GM12891 (cell line): ENCODE measurements at places on chromosomes 11 and 22.
A peak's percentile ranks its signal among the peaks of the same experiment; 100 is the strongest.

DNA sequence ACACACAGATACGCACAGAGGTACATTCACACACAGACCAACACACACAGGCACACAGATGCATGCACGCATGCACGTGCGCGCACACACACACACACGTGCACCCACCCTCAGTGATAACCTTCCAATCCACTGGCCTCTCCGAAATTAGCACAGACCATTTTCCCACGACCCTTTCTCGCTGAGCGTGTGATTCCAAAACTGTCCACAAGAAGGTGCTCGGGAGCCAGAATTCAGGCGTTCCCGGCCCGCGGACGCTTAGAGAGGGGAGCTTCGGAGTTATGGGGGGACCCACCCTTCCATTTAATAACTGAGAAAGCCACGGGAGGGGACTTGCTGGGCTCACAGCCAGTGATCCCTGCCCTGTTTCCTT lies 33.8 kb upstream of the SLC35C1 start:
- peak; percentile 49 for DNase-seq

DNA sequence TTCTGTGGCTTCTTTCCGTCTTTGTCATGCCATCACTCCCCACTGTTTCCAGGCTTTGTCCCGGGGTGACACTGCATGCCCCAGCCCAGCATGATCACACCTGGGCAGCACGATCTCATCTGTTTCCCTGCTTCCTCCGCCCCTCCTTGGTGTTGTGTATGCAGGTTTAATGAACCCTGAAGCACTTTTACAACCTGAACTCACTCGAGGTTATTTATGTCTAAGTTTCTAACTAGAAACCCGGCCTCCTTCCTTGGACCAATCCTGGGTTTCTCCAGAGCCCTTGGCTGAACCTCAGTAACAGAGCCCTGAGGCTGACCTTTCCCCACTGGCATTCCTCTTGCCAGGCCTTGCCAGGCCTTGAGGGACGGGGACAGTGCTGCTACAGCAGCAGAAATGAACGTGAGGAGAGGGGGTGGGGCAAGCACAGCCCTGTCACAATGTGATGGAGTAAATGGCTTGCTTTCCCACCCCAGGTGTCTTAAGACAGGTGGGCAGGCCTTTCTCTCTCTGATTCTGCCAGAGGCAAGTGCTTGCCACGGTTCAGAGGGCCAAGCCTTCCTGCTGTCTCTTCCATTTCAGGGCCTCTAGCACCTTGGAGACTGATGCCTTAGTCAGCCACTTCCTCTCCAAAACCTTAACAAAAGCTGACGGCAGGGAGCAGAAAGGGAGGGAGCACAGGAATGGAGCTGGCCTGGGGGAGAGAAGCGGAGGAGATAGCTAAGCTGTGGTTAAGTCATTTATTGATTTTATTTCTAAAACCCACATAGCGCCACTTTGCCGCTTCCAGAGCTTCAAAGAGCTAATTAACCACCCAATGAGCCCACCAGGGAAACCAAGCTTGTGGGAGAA lies 3.1 kb upstream of the PYGM start:
- DNase-seq: peak; percentile 13

- no peak for DNase-seq
These were observed 42.6 kb downstream of the ZNF215 start for GRCh38 chr11:6968816-6969215.

DNA sequence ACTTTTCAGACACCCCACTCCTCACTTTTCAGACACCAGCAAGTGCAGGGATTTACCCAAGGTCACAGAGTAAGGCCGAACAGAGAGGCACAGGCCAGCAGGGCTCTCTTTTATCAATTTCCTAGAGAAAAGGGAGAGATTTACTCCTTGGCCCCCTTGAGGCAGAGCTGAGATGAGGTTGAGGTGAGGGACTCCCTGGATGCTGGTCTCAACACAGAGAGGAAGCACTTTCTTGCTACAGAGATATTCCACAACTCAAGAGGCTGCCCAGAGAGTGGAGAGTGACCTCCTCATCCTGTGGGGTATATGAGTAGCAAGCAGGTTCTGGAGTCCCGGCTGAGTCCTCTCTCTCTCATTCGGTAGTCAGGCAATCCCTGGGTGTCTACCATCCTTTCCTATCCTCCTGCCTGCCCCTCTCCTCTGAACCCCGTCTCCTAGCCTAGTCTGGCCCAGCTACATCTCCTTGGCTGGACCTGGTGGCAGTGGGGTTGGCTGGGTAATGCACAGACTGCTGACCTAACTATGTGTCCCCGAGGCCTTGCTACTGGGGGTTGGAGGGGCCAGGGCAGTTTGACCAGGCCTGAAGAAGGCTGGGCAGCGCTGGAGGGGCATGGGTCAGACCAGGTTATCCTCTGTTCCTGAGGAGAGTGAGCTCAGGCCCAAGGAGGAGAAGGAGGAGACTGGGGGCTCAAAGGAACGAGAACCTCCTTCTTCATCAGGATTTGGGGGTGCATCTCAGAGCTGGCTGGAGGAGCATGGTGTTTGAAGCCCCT lies 1.8 kb upstream of the ARHGEF17 start:
- DNase-seq: no peak

GRCh38 chr11:77175869-77176539 lies 48.0 kb downstream of the MYO7A start:
- no peak for DNase-seq

DNA sequence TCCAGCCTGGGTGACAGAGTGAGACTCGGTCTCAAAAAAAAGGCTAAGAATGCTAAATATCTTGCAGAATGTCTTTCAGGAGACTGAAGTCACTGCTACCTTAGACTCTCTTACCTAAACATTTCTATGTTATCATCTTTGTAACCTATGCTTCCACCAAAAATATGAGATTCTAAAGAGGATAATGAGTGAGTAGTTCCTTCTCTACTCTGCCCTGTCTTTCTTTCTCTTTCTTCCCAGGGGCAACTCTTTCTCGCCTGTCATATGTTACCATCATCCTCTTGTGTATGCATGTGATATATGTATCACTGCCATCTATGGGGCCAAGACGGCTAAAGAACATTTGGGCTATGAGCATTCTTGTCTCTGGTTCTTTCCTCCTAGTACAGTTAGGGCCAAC lies 9.0 kb upstream of the RASSF10 start:
- DNase-seq: no peak

DNA sequence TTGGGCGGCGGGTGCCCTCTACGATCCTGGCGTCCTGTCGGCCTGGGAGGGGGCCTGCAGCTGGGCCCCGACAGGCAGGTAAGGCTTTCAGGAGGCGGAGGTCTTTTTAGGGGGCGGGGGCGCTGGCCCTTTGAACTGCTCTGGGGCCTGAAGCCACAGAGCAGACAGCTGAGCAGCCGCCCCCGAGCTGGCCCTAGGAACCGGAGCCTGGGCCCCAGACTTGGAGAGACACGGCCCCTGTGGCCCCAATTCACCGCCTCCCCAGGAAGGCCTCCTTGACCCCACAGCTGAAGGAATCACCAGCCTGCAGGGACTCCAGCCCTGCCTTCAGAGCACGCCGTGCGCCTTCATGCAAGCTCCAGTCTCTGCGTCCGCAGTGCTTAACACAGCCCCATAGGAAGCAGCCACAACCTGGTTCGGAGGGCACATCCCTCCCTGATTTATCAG lies 618 bp upstream of the CERK start:
- no peak for DNase-seq

GRCh38 chr11:102382384-102382783 lies 35.4 kb downstream of the BIRC2 start:
- DNase-seq: no peak

- DNase-seq: peak; percentile 50
These were observed 52.7 kb downstream of the FLRT1 start for GRCh38 chr11:64088162-64089026.

- no peak for DNase-seq
These were observed 38.7 kb upstream of the E2F8 start for GRCh38 chr11:19279451-19279850.

GRCh38 chr11:95661162-95661561 lies 128.4 kb downstream of the FAM76B start:
- no peak for DNase-seq

GRCh38 chr11:2101171-2101675 lies 38.0 kb downstream of the IGF2 start:
- no peak for DNase-seq

DNA sequence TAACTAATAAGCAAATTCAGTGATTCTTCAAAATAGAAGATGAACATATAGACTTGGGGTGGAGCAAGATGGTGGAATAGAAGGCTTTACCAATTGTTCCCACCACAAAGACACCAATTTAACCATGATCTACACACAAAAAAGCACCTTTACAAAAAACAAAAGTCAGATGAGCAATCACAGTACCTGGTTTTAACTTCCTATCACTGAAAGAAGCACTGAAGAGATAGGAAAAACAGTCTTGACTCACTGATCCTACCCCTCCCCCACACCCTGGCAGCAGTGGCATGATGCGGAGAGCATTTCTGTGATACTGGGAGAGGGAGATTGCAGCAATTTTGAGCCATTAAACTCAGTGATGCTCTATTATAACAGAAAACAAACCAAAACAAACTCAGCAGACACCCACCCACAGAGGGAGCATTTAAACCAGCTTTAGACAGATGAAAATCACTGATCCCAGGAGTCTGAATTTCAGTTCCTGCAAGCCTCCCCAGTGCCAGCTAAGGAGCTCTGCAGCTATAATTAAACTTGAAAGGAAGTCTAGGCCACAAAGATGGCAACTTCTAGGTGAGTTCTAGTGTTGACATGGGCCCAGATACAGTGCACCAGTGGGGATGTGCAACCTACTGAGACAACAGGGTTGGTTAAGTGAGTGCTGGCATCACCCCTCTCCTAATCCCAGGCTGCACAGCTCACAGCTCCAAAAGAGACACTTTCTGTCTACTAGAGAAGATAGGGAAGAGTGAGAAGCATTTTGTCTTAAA lies 161.8 kb upstream of the GRIA4 start:
- no peak for DNase-seq
